ENCODE measurements at places on chromosomes 12 and 14. TPM values are rescaled to one million over a fixed set of nuclear protein-coding genes. Genes with fewer than 3 reads are reported as not detected.

Gene TEAD4
- 1.3 TPM for total RNA-seq

GRCh38 chr14:102442241-102443211, 67.0 kb downstream of the ANKRD9 start:
- H3K4me3 ChIP-seq: no peak overlapping the region
- H3K36me3 ChIP-seq: no peaks in the 10 kb centered on the region
- no peak for DNase-seq
- H3K27me3 ChIP-seq: no peaks in the 10 kb centered on the region

- DNase-seq: no peak
- H3K27me3 ChIP-seq: no peaks in the 10 kb centered on the region
- no peak overlapping the region for H3K27ac ChIP-seq
Measured at GRCh38 chr12:106000382-106001104, 138.2 kb downstream of the NUAK1 start.

DNA sequence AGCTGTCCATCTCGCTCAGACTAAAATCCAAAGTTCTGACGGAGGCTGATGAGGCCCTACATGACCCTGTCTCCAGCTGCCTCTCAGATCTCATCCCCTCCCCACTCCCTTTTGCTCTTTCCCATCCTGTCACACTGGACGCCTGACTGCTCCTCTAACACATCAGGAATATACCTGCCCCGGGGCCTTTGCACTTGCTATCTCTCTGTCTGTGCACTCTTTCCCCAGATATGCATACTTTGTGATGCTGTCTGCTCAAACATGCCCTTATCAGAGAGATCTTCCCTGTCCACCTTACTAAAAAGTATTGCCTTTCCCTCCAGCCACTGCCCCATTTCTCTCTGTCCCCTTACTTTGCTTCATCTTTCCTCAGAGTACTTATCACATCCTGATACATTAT, 238.8 kb downstream of the ANO2 start:
- H3K4me1 ChIP-seq: no peaks in the 10 kb centered on the region
- no peak for DNase-seq
- H3K27me3 ChIP-seq: no peaks in the 10 kb centered on the region
- no peak overlapping the region for H3K4me3 ChIP-seq
- H3K27ac ChIP-seq: no peak overlapping the region
- no peaks in the 10 kb centered on the region for H3K36me3 ChIP-seq

GRCh38 chr12:72521326-72521725, 249.2 kb downstream of the TRHDE start:
- H3K4me1 ChIP-seq: no peaks in the 10 kb centered on the region
- DNase-seq: no peak
- no peaks in the 10 kb centered on the region for H3K36me3 ChIP-seq
- H3K27ac ChIP-seq: no peak overlapping the region

DNA sequence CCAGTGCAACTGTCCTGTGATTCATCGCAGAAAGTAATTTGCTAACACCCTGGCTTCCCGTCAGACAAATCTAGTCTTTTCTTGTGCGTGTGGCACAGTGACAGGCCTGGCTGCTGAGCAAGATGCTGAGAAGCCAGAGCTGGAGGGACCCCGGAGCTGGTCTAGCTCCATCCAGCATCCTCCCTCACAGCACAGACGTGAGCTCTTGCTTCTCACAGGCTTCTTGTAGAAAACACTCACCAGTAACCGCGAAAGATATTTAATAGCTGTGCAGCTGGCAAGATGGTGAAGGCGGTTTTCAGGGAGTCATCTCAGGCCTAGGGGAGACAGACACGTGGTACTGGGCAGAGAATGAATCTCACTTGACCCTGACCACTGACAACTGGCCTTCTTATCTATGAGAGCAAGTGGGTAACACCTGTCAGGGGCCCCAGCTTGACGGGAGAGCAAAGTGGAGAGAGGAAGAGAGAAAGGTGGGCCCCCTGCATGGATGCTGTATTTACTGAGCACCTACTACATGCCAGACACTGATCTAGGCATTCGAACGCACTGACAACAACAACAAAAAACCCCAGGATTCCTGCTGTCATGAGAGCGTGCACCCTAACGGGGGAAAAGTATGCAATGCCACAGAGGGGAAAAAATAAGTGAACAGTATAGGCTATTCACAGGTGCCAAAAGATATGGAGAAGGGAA, 63.3 kb downstream of the CCDC88C start:
- H3K4me3 ChIP-seq: no peak overlapping the region
- no peak overlapping the region for H3K27ac ChIP-seq
- DNase-seq: no peak
- H3K36me3 ChIP-seq: no peaks in the 10 kb centered on the region
- H3K4me1 ChIP-seq: no peaks in the 10 kb centered on the region

Measured in uterus (tissue), 4 donors.